ENCODE measurements at places on chromosomes 4 and X.
A peak's percentile ranks its signal among the peaks of the same experiment; 100 is the strongest.

- no peak for DNase-seq
Observed at GRCh38 chr4:7032596-7032995, 10.6 kb upstream of the TADA2B start.

DNA sequence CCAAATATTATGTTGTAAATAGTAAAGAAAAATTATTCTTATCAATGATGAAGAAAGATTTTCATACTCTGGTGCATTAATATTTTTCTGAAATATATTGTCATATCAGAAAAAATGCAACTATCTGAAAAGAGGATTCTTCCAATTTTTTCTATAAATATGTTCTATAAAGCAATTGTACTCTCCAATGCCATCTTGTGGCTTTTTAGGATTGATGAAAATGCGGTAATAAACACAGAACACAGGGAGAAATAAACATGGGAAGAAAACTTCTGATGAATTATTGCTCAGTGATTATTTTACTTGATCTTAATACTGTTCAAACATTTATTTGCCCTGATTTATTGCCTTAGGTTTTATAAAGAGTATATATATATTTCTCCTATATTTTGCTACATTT is 215.4 kb downstream of the IL1RAPL1 start:
- DNase-seq: no peak

GRCh38 chr4:134027931-134028330 is 173.7 kb downstream of the PABPC4L start:
- DNase-seq: no peak

GRCh38 chr4:140689623-140690022 is 66.6 kb downstream of the TBC1D9 start:
- DNase-seq: no peak

GRCh38 chr4:142556048-142556447 is 290.1 kb downstream of the INPP4B start:
- DNase-seq: no peak

- peak; percentile 81 for DNase-seq
Observed at GRCh38 chrX:47836164-47837072, at the start of gene ZNF81. Gene ZNF81 (plus strand): TSS chrX:47836902. CDS start chrX:47846268, 9,366 bp downstream.

GRCh38 chr4:164871673-164872072 is 5.3 kb upstream of the APELA start:
- no peak for DNase-seq

DNA sequence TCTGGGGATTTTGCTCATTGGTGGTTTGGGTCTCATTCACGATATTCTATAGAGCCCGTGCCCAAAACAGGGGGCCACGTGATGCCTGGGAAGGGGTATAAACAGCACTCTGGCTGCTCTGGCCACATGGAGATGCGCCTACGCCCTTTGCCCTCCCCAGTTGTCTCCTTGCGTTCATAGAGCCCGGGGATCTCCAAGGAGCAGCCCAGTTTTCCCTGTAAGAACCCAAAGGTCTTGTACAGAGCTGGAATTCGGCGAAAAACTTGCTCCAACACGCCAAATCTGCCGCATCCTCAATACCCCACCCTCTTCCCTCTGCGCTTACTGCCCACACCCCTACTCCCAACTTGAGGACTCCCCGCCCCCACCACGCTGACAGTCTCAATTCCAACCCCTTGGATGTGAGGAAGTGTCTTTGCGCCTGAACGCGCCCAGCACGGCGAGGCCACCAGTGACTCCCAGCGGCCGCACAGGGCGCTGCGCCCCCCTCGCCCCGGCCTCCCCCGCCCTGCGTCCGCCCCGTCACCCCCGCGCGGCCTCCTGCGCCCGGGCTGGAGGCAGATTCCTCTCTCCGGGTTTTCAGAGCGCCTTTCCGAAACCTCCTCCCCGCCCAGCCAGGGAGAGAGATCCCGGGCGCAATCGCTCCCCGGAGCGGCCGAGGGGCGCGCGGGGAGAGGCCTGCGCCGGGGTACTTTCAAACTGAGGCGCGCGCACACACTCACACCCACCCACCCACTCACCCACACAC is at the start of gene NHS:
NHS (plus strand) TSS at position 582 of the 748 bp plus-strand sequence. CDS start 558 bp downstream, outside the sequence.
- DNase-seq: no peak

GRCh38 chr4:176376032-176376614 is 56.4 kb downstream of the SPCS3 start:
- no peak for DNase-seq

DNA sequence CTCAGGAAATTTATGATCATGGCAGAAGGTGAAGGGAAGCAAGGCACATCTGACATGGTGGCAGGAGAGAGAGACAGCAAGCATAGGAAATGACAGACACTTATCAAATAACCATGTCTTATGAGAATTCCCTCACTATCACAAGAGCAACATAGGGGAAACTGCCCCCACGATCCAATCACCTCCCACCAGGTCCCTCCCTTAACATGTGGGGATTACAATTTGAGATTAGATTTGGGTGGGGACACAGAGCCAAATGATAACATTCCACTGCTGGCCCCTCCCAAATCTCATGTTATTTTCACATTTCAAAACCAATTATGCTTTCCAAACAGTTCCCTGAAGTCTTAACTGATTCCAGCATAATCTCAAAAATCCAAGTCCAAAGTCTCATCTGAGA is 8.2 kb upstream of the TMA16 start:
- DNase-seq: no peak

DNA sequence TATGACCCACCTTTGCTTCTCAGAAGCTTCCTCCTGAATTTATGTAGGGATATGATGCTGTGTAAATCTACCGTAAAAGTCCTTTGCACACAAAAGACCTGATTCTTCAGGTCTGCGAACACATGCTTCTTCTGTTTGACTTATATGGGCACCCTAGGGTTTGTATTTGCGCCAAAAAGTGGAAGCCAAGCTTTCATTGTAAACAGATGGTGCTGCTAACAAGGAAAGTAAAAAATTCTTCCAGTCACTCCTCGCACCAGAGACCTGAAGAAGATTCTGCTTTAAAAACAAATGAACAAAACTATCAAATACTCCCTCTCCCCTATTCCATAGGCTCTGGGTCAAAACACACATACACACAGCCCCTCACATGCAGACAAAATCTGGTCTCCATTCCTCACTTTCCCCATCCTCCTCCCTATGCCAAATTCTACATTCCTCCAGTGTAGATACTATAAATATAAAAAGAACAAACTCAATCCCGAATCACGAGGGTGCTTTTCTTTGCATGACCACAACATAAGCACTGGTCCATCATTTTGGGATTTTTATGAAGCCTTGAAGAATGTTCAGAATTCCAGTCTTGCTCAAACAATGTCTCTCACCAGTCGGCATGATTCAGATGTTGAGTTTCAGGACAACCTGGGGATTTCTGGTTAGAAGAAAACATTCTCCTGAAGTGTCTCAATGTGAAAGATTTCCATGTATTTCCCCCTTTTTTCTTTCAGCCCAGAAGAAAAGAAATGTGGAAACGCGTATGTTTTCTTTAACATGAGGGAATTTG is 125.1 kb downstream of the PALLD start:
- DNase-seq: no peak

GRCh38 chr4:185096032-185096653 is 46.9 kb upstream of the SLC25A4 start:
- DNase-seq: peak; percentile 9

- DNase-seq: no peak
Observed at GRCh38 chr4:171847751-171848150, 34.5 kb downstream of the GALNTL6 start.

DNA sequence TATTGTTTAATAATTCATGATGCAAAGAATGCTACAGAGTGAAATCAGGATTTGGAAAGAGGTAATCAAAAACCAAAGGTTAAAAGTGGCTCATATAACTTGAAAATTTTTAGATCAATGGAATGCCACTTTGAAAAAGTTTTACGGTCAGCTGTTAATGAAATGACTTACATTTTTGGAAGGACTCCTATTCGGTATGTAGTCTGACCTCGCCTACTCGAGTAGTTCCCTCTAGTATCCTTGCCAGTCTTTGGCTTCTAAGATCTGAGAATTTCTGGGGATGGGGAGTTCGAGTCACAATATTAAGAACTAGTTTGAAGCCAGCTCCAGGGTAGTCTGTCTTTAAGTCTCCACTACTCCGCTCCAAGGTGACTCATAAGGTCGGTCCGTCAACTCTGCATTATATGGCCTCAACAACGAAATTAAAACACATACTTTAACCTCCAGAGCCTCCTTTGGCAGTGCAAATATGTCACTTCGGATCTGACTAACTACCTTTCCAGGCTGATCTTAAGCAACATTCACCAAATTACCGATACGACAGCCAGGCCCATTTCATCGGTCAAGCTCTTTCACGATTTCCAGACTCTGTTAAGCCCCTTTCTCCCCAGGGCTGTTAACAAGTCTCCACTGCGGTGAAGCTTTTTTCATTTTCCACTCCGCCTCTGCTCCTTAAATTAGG is 733 bp upstream of the NAA15 start:
- DNase-seq: peak; percentile 12

DNA sequence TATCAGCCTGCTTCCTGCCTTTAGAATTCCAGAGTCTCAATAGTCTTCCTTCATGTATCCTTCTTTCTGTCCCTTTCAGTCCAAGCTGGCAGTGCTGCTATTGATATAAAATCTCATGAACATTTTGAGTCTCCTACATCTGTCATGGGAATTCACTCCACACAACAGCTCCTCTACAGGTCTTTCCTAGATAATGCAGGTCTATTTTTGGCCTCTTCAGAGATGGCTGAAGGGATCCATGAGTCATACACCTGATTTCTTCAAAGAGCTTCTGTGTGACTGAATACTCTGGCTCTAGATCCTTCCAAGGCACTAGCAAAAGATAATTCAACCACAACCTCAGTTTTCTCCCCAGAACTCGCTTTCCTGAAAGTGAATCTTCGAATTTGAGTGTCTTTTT is 115.4 kb downstream of the STPG2 start:
- DNase-seq: no peak

GRCh38 chr4:81472281-81473182 is 825 bp upstream of the RASGEF1B start:
- DNase-seq: no peak

DNA sequence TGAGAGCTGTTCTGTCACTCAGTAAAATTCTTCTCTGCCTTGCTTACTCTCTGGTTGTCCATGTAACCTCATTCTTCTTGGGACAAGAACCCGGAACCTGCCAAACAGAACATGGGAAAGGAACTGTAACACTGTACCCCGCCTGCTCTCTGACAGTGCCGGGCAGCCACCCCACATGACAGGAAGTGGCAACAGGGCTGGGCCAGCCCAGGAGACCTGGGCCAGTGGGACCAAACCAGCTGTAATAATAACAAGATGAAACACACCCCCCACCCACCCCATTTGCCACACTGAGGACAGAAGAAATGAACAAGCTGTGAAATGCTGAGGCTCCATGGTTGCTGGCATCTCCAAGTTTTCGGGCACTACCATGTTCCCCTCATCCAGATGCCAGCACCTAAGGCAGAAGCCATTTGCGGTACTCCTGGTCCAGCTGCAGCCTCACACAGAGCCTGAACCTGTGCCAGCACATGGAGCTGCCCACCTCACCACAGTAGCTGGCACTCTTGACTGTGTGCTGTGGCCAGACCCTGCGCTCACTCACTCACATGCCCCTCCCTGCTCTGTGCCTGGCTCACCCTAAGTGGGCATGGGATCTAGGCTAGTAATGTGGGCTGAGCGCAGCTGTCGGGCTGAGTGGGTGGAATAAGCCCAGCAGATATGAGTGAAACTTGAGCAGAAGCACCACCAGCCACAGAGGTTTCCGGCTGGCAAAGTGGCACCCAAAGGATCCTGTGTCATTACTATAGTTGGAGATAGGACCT is 126.2 kb upstream of the UGT8 start:
- DNase-seq: no peak

DNA sequence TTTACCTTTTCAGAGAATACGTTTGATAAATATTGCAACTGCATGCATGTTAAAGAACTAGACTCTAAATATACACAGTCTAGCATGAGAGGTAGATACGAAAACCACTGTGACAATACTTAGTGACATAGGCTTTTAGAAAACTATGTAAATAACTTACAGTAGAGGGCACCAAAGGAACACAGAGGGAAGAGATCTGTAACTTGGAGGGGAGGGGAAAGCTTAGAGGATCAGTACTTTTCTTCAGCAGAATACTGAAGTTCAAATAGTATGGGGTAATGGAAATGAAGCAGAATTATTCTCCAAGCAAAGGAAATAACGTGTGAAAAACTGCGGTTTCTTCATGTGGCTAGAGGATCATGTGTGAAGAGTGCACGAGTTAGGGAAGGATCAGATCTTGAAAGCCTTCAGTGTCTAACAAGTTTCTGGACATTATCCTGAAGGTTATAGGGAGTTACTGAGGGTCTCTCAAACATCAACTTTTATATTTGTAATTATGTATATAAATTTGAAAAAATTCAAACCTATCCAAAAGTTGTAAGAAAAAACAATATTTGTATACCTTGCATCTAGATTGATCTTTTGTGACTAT is 264.3 kb downstream of the NPFFR2 start:
- DNase-seq: no peak

GRCh38 chrX:105323928-105324327 is 103.4 kb upstream of the TEX13A start:
- no peak for DNase-seq

- DNase-seq: no peak
Observed at GRCh38 chr4:80035336-80035735, 37.7 kb downstream of the ANTXR2 start.

DNA sequence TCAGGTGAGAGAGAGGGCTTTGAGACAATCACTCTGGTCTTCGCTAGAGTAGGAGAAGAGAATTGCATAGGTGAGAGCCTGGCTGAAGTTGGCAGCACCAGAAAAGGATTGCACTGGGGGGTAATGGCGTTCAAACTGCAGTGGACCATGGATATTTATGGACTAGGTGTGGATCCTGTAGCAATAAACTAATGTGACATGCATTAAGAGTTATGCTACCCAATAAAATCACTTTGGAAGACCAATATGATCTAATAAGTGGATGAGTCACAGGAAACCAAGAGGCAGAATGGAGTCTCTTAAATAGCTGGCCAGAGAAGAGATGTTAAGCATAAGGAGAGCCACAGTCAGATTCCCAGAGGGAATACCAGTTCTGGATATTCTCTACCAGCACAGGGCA is 259.8 kb downstream of the FBXO8 start:
- no peak for DNase-seq

GRCh38 chrX:85499400-85499799 is 119.9 kb upstream of the POF1B start:
- DNase-seq: no peak

GRCh38 chr4:142595222-142595871 is 250.8 kb downstream of the INPP4B start:
- DNase-seq: no peak

DNA sequence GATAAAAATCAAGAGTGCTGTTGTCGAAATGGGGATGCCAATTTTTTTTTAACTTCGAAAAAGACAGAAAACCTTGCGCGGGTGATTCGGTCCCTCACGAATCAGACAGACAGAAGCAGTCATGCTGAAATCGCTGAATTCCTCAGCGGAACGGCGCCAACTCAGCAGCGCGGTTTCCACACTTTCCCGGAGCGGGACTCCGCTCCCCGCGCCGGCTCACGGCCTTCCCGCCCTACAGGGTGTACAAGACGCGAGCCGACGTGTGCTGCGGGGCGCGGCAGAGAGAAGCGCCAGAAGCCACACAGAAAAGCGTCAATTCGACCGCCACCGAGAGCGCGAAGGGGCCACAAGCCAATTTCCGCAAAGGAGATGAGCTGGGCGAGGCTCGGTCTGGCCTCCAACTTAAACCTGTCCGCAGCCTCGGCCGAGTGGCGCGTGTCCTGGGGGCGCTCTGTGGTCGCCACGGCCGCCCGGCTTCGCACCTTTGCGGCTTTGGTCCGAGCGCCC is 1.3 kb downstream of the NEXMIF start:
- DNase-seq: peak; percentile 2
